ENCODE measurements at places on chromosomes 2 and 18.

- DNase-seq, result peak; percentile 21
These were observed 30.6 kb downstream of the HNRNPLL start for GRCh38 chr2:38572167-38572566.

- DNase-seq, result no peak
These were observed 47.7 kb upstream of the NR4A2 start for GRCh38 chr2:156380117-156380645.

DNA sequence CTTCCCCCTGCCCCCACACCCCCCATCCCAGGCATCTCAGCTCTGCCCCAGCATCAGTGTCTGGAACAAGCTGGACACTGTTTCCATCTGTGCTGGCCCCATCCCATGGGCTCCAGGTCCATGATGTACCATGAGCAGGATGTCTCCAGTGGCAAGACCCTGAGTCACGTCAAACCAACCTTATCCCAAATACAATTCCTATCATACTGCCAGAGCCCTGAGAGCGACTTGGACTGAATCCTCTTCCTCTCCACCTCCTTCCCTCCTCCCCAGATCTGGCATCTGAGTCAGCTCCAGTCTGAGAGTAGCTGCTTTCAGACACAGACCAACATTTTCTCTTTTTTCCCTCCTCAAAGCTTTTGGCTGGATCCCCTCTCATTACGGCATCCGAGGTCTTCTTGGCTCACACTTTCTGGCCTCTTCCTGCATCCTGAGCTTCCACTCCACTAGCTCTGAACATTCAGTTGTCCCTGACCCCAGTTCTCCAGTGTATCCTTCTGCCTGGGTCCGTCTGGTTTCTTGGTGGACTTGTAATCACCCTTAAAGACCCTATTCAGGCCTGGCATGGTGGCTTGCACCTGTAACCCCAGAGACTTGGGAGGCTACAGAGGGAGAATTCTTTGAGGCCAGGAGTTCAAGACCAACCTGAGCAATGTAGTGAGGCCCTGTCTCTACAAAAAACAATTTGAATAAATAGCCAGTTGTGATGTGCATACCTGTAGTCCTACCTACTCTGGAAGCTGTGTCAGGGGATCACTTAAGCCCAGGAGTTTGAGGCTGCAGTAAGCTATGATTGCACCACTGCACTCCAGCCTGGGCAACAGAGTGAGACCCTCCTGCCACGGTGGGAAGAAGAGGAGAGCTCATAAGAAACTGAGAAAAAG lies 68.3 kb downstream of the ACKR3 start:
- DNase-seq, result no peak

DNA sequence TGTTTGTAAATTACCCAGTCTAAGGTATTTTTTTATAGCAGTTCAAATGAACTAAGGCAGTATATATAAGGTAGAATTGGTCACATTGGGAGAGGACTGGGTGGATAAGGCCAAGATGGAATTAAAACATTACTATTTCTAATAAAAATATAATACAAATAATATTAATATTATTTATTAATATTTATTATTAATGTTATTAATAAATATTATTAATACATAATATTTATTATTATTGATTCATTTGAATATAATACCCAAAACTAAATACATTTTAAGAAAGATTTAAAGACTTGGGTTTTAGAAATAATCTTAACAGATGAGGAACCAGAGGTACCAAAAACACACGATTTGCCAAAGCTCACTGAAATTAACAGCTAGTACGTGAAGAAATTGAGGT lies 30.5 kb upstream of the MC2R start:
- DNase-seq, result no peak

- peak; percentile 65 for DNase-seq
These were observed 48.2 kb upstream of the MAP3K20 start for GRCh38 chr2:173027181-173028128.

GRCh38 chr18:28905509-28905908 lies 728.6 kb upstream of the CDH2 start:
- no peak for DNase-seq

Measured in stimulated activated CD4-positive, alpha-beta T cell treated with anti-CD3 and anti-CD28 coated beads, Interleukin-4, amount 100 ng/mL, for 4 hours (primary cell).